PC-3 (cell line): ENCODE measurements at places on chromosomes 1 and 21.

DNA sequence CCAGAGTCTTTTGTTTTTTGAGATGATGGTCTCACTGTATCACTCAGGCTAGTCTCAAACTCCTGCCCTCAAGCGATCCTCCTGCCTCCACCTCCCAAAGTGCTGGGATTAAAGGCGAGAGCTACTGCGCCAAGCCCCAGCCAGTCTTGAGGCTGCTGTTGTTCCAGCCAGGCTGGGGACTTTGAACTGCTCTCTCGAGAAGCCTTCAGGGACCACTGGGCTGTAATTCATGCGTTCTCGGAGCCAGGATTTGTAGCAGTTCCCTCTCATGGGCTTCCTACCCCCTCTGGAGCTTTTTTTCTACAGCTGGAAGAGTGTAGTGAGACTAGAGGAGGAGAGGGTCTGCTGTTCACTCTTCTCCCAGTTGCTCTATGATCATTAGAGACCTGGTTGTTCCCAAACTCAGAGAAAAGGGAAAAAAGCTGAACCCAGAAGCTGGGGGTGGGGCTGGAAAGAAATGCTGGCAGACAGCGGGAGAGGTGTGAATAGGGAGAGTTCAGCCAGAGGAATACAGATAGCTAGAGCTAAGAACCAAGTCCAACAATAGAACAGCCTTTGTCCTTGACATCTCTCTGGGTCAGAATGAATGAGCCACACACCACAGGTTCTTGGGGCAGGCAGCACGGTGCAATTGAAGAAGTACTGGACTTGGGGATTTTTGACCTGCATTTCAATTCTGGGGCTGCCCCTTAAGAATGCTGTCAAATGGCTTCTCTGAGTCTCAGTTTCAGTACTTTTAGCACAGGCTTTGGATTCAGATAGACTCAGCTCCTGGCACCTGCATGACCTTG lies 13.2 kb upstream of the SLC41A1 start:
- no peak for DNase-seq
- H3K4me3 ChIP-seq: no peak overlapping the region
- H3K27ac ChIP-seq: no peak overlapping the region
- H3K36me3 ChIP-seq: no peaks in the 10 kb centered on the region

GRCh38 chr1:85940656-85941306 lies 215.8 kb downstream of the COL24A1 start:
- H3K27ac ChIP-seq: no peak overlapping the region
- H3K27me3 ChIP-seq: peaks cover 43% of the 10 kb centered on the region
- no peaks in the 10 kb centered on the region for H3K36me3 ChIP-seq
- no peaks in the 10 kb centered on the region for H3K4me1 ChIP-seq
- DNase-seq: no peak

DNA sequence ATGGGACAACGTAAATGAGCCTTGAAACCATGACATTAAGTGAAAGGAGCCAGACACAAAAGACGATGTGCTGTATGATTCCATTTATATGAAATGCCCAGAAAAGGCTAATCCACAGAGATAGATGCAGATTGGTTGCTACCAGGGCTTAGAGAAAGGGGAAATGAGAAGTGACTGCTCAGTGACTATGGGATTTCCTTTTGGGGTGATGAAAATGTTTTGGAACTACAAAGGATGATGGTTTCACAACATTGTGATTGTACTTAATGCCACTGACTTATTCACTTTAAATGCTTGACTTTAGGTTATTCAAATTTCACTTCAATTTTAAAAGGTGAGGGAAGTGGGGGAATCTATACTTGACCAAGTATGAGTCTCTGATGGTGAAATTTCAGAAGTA lies 414.3 kb downstream of the SETD4 start:
- H3K27me3 ChIP-seq: no peaks in the 10 kb centered on the region
- no peaks in the 10 kb centered on the region for H3K36me3 ChIP-seq
- H3K4me1 ChIP-seq: peaks cover 10% of the 10 kb centered on the region
- DNase-seq: no peak
- H3K27ac ChIP-seq: no peak overlapping the region

- no peak for DNase-seq
- 0 out of 2 replicates have a peak, but pooled peaks cover 3% of the 10 kb centered on the region for H3K27me3 ChIP-seq
- no peaks in the 10 kb centered on the region for H3K36me3 ChIP-seq
These were observed 516.6 kb downstream of the KIF26B start for GRCh38 chr1:245671349-245671748.

- DNase-seq: no peak
- H3K4me3 ChIP-seq: no peak overlapping the region
- peaks cover 8% of the 10 kb centered on the region; the same call in 1 of the 2 replicates for H3K36me3 ChIP-seq
- H3K4me1 ChIP-seq: peaks cover 20% of the 10 kb centered on the region
- no peak overlapping the region for H3K27ac ChIP-seq
- no peaks in the 10 kb centered on the region for H3K27me3 ChIP-seq
These were observed 37.0 kb downstream of the SLC9A1 start for GRCh38 chr1:27117733-27118439.
